ENCODE measurements at places on chromosomes 13 and 19.

DNA sequence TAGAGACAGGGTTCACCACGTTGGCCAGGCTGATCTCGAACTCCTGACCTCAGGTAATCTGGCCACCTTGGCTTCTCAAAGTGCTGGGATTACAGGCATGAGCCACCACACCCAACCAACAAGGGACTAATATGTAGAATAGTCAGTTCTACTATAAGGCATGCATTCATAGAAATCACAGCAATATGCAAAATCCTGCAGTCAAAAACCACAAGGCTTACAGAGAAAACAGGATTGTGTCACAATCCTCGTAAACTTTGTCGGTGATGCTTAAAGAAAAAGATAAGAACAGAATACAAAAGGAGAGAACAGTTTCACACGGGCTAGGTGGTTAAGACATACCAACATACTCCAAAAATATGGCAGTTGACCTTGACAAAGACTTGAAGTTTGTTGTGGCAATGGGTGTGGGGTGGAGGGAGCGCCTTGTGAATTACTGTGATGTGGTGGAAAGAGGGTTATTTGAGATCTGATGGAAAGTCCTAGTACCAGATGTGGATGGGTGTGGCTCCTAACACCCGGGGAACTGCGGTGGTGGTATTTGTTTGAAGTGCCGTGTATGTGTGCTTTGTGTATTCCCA lies 12.4 kb downstream of the NOSIP start:
- peak; percentile 59 for DNase-seq

GRCh38 chr13:107271227-107271626 lies 703.3 kb upstream of the ARGLU1 start:
- DNase-seq: peak; percentile 82

GRCh38 chr13:92265408-92265807 lies 867.0 kb downstream of the GPC5 start:
- peak; percentile 7 for DNase-seq

- peak; percentile 42 for DNase-seq
These were observed 7.0 kb upstream of the ZNF550 start for GRCh38 chr19:57566396-57567265.

- no peak for DNase-seq
These were observed 14.1 kb downstream of the CFD start for GRCh38 chr19:873561-874041.

DNA sequence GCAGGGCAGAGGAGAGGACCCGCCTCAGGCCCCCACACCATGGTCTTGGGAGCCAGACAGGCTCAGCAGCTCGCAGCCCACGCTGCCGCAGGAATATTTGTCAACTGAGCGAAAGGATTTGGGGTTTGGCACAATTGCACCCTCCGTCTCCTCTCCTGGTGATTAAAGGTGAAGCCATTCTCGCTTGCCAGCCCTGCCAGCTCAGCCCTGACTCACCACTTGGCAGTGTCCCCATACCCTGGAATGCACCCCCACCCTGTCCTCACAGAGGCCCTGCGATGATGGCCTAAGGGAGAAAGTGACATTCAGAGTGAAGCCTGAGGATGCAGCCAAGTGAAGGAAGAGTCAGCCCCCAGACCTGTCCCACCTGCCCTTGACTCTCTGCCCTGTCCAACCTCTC lies 18.8 kb downstream of the CYTH2 start:
- DNase-seq: peak; percentile 25

DNA sequence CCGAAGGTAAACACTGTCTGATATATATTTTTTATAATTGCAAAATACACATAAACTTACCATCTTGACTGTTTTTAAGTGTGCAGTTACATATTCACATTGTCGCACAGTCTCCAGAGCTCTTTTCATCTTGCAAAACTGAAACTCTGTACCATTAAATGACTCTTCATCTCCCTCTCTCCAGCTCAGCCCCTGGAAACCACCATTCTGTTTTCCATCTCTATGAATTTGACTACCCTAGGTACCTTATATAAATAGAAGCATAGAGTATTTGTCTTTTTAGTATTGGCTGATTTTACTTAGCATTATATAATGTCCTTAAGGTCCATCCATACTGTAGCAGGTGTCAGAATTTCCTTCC lies 45.8 kb downstream of the LRCH1 start:
- DNase-seq: no peak
